Vagina (tissue), 2 donors: ENCODE measurements at places on chromosomes 3 and 15.

DNA sequence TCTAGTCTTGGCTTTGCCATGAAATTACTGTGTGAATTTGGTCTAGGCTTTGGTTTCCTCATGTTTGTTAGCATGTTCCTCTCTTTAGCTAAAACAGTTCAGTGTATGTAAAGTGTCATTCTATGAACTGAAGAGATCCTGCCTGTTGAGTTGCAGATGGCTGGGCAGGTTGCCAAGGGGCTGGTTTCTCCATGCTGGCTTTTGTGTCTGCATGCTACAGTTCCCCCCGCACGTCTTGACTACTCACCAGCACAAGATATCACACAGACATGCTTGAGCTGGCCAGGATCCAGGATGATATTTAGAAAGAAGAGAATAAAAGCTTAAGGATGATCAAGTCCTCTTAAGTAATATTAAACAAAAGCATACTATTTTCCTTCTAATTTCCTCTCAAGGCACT, 90.2 kb downstream of the CERS3 start:
- no peak for DNase-seq

GRCh38 chr3:908839-909238, 184.0 kb upstream of the CNTN6 start:
- no peak for DNase-seq

DNA sequence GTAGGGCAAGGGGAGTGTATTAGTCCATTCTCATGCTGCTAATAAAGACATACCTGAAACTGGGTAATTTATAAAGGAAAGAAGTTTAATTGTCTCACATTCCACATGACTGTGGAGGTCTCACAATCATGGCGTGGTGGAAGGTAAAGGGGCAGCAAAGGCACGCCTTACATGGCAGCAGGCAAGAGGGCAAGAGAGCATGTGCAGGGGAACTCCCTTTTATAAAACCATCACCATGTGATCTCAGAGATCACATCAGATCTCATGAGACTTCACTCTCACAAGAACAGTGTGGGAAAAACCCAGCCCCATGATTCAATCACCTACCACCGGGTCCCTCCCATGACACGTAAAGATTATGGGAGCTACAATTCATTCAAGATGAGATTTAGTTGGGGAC, 41.4 kb downstream of the SUMF1 start:
- DNase-seq, result no peak

DNA sequence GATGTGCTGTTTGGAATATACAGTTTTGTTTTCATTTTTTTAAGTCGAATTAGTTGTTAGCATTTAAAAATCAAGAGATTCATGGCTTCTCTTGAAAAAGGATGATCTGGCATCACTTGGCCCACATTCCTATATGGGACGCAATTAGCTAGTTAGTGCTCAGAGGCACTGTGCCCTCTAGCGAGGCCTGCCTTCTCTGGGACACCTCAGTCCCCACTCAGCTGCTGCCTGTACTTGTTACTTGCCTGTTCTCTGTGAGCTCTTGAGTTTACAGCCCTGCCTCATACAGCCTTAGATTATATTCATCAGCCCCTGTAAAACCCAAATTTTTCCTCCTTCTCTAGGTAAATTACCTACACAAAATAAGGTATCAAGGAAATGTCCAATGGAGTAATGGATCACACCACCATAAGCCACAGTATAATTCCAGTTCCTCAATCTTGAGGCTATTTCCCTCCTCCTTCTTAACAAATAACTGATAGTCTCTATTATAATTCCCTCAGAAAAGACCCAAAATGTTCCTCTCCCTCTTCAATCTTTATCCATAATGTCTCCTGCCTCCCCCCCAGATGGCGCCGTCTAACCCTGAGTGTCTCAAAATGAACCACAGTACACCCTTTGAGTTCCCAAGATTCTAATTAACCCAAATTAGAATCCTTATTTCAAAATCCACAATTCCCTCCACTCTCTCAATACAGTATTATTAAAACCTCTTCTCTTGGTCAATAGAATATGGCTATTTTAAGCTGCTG, 2.7 kb downstream of the ZMAT3 start:
- DNase-seq, result no peak

GRCh38 chr3:41404582-41404981, 205.3 kb downstream of the CTNNB1 start:
- no peak for DNase-seq

- DNase-seq, result no peak
Observed at GRCh38 chr3:46478341-46478740, 13.6 kb upstream of the LTF start.

DNA sequence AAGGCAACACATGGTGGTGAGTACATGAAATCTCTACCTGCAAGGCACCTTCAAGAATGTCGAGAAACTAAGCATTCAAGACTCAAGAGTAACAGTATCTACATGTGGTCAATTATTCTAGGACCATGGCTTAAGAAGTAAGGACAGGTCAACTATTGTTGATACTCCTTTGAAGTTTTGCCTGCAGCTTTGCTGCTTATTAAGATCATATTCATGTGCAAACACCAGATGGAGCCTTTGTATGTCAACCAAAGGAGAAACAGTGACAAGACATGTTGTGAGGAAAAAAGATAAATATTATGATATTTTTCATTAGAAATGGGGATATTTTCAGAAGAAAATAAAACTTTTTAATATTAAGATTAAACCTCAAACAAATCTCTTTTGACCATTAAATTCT, 52.3 kb upstream of the FGF7 start:
- DNase-seq, result no peak
